ENCODE measurements at places on chromosomes 12 and 14.

GRCh38 chr14:69481815-69482568 lies 2.5 kb upstream of the PLEKHD1 start:
- DNase-seq: no peak

GRCh38 chr14:42407153-42407552 lies 800.5 kb downstream of the LRFN5 start:
- DNase-seq: no peak

GRCh38 chr12:108825201-108825950 lies 32.0 kb downstream of the SSH1 start:
- peak; percentile 45 for DNase-seq

GRCh38 chr12:59115526-59115925 lies 195.2 kb upstream of the LRIG3 start:
- DNase-seq: peak; percentile 40

- peak; percentile 59 for DNase-seq
These were observed 79.2 kb downstream of the B4GALNT3 start for GRCh38 chr12:538731-539539.

Measured in EL (cell line).